ENCODE measurements at places on chromosomes 2 and 18.
A peak's percentile ranks its signal among the peaks of the same experiment; 100 is the strongest.

- H3K4me3 ChIP-seq: no peak overlapping the region
- no peak overlapping the region for H3K27ac ChIP-seq
- DNase-seq: no peak
- no peaks in the 10 kb centered on the region for H3K36me3 ChIP-seq
- H3K27me3 ChIP-seq: no peaks in the 10 kb centered on the region
Observed at GRCh38 chr2:240329778-240330177, 105.7 kb upstream of the GPC1 start.

- no peaks in the 10 kb centered on the region for H3K27me3 ChIP-seq
- no peaks in the 10 kb centered on the region for H3K4me1 ChIP-seq
- DNase-seq: no peak
- no peak overlapping the region for H3K27ac ChIP-seq
- H3K4me3 ChIP-seq: no peak overlapping the region
Observed at GRCh38 chr2:139162456-139162855, 382.3 kb upstream of the NXPH2 start.

DNA sequence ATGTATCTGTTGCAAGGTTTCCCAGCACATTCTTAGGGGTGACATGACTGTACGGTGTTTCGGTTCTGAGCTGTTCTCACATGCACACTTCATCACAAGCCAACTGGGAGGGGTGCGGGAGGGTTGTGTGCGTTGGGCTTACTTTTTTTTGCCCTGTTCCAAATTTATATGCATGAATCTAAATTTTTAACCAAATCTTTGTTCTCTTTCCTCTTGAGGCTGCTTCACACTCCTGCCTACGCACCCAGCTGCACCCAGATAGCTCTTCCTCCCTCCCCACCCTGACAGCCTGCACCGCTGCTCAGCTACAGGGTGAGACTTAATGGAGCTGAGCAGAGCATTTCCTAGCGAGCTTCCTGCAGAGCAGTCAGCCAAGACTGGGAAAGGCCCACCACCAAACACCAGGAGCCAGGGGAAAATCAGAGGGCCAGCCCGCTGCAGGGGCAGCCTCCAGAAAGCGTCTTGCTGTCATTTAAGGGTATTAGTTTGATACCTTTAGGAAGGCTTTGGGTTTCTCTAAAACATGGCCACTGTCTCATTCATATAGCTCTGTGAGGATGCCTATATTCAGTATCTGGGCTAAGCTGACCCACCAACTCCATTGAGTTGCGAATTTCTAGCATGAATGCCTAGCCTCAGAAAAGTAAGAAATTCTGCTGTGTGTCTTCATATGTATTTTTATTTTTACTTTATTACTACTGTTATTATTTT, 84.5 kb downstream of the POU3F3 start:
- no peak overlapping the region for H3K4me3 ChIP-seq
- no peaks in the 10 kb centered on the region for H3K27me3 ChIP-seq
- no peak overlapping the region for H3K27ac ChIP-seq
- H3K36me3 ChIP-seq: no peaks in the 10 kb centered on the region

- no peaks in the 10 kb centered on the region for H3K36me3 ChIP-seq
- no peak within 1 kb of the TSS for H3K27ac ChIP-seq
- peaks cover 22% of the 10 kb centered on the region for H3K4me1 ChIP-seq
- peak; percentile 87 for DNase-seq
Observed at GRCh38 chr2:101387151-101387834, at the start of gene CREG2. Gene CREG2 (minus strand): TSS chr2:101387503. CDS start chr2:101387457, 46 bp downstream.

DNA sequence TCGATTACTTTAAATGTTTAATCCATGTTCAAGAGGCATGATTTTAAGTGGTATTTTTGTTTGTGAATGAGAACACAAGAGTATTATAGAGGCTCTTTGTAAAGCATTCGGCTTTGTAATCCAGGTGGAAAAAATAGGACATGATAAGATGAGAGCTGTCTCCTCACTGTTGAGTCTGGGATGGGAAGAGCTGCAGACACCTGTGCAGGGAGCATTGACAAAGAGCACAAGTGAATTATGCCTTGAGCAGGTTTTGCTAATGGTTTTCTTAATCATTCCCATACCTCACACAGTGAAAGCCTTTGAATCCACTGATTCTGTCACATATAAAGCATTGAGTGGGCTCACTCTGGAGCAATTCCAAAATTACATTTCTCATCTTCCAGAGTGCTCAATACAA, 9.6 kb downstream of the COL6A3 start:
- H3K4me3 ChIP-seq: no peak overlapping the region
- H3K4me1 ChIP-seq: no peaks in the 10 kb centered on the region
- H3K27ac ChIP-seq: no peak overlapping the region
